ENCODE measurements at places on chromosomes 1 and 21.

DNA sequence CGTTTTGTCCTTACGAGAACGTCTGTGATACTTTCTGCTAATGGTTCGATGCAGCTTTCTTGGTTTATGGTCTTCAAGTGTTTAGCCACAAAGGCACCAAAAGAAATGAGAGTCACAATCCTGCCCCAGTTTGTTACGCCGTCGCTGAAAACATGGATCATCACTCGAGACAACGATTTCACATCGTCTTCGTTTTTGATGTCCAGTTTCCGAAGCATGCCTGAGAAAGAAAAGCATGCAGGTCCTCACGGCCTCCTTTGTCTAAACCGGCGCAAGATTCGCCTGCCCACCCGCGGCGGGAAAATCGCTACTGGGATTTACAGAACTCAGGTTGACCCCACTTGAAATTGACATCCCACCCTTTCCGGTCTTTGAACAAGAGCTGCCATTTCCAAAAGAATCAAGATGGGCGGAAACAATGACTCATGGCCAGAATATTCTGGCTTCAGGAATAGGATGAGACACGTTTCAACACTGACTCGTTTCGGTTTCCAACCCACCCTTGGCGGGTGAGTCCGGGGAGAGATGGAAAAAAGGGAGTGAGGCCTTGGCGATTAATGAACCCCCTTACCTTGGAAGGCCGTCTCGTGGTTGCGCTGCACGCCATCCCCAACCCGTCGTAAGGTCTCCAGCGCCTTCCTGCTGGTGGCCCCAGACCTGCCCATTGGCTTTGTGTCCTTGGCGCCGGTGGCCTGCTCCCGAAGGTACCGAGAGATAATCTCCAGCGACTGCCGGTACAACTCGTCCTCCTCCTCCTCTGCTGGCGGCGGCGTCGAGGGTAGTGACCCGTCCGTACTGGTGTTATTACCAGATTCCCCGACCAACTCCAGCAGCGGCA is 919 bp downstream of the MCL1 start:
- DNase-seq = peak; percentile 91

- DNase-seq = no peak
These were observed 16.9 kb downstream of the MIS18A start for GRCh38 chr21:32261929-32262328.

DNA sequence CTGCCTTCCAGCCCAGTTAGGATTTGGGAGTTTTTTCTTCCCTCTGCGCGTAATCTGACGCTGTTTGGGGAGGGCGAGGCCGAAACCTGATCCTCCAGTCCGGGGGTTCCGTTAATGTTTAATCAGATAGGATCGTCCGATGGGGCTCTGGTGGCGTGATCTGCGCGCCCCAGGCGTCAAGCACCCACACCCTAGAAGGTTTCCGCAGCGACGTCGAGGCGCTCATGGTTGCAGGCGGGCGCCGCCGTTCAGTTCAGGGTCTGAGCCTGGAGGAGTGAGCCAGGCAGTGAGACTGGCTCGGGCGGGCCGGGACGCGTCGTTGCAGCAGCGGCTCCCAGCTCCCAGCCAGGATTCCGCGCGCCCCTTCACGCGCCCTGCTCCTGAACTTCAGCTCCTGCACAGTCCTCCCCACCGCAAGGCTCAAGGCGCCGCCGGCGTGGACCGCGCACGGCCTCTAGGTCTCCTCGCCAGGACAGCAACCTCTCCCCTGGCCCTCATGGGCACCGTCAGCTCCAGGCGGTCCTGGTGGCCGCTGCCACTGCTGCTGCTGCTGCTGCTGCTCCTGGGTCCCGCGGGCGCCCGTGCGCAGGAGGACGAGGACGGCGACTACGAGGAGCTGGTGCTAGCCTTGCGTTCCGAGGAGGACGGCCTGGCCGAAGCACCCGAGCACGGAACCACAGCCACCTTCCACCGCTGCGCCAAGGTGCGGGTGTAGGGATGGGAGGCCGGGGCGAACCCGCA is at the start of gene PCSK9:
PCSK9 (plus strand) TSS at position 207 of the 741 bp plus-strand sequence; CDS start at position 497, 290 bp downstream.
- DNase-seq = peak; percentile 40

DNA sequence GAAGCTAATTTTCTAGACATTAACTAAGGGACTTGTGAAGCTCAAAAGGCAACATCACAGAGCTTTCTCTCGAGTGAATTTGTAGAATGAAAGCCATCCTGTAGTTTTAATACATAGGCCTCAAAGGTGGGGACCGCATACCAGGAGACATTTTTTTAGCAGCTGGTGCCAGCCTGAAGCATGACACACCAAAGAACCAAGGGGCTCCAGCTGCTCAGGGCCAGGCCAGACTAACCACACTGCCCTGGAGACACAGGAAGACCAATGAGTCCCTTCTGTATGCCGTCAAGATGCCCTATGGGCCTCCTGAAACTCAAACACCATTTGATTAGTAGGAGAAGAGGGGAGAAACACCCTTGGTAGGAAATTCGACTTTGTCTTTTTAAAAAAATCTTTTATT is 113.9 kb upstream of the CACNA1E start:
- DNase-seq = no peak

GRCh38 chr1:156076609-156077429 is 5.4 kb downstream of the MEX3A start:
- DNase-seq = no peak

GRCh38 chr1:91830242-91831131 is 55.5 kb downstream of the TGFBR3 start:
- DNase-seq = peak; percentile 80

GRCh38 chr1:170284512-170284911 is 138.8 kb downstream of the NTMT2 start:
- DNase-seq = no peak

DNA sequence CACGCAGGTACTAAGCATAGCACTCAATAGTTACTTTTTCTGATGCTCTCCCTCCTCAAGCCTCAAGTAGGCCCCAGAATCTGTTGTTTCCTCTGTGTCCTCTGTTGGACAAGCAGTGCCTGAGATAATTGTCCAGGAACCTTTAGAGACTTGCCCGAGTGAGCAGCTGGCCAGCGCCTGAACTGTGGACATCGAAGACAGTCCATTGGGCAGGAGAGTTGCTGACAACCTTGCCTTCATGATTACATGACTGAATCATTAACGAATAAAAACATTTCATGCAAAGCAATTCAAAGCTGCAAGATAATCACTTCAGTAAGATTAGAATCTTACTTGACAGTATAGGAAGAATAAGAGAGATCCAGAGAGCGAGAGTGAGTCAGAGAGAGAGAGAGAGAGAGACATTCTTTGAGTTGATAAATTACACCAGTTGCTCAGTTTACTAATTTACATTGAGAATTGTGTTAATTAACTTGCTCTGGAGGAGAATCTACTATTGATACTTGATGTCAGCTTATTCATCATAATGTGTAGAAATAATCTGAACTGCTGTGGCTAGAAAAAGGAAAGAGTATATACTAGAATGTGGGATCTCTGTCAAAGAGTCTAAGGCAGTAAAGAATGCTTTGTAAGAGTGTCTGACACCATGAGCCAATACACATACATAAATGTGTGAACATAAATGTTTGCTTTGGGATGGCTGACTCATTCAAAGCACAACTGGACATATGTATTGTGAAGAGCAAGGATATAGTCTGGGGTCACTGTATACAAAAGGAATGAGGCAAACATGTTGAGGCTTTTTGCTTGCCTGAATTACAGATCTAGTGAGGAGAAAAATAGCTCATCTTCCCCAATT is 216.0 kb downstream of the ZNF326 start:
- DNase-seq = no peak

All from EL (cell line).